Right cardiac atrium (tissue), 5 donors: ENCODE measurements at places on chromosomes 2 and 18. TPM values are rescaled to one million over a fixed set of nuclear protein-coding genes. Genes with fewer than 3 reads are reported as not detected.
A peak's percentile ranks its signal among the peaks of the same experiment; 100 is the strongest.

The SNRNP200 gene
- total RNA-seq = 63.0 TPM

The CCBE1 gene
- 3.5 TPM for total RNA-seq

The RAB6C gene
- total RNA-seq = not detected

DNA sequence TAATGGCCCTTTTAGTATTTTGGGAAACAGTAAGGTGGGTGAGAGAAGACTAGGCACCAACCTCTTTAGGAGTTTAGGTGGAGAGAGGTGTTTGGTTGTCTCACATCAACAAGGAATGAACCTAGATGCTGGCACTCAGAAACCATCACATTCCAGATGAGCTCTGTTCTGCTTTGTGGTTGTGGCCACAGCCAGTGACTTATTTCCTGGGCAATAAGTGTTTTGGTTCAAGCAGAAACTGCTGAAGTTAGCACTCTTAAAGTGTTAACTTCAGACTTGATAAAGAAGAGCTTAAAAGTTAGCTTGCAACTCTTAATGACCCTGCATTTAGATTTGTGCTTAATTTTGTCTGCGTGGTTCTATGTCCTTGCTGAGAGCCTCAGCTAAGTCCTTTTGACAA, 929.2 kb downstream of the SLC4A3 start:
- DNase-seq = no peak

- peak; percentile 95 for DNase-seq
Observed at GRCh38 chr2:96907115-96908041, 37.5 kb upstream of the SEMA4C start.

- peak; percentile 59 for DNase-seq
Observed at GRCh38 chr2:100924520-100925451, 77.3 kb upstream of the RPL31 start.

GRCh38 chr2:42900289-42900891, 108.0 kb upstream of the HAAO start:
- no peak for DNase-seq

GRCh38 chr18:46338205-46338604, 234.0 kb downstream of the HAUS1 start:
- DNase-seq = no peak

- DNase-seq = peak; percentile 79
Observed at GRCh38 chr2:176637486-176638166, 368.4 kb downstream of the MTX2 start.

DNA sequence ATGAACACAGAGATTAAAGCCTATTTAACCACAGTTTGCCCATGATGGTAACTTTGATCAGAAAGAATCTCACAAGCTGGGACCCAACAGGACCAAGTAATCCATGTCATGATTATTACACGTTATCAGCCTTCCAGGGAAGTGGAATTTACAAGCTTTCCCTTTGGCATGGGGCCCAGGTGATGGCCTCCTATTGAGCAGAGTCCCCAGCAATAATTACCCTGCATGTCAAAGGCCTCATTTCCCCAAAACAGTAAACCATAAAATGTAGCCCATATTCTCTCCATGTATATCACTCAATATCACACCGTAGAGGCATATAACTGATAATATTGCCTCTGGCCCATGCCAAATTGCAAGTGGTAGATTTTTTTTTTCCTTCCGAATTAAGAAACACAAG, 38.9 kb downstream of the PRKRA start:
- DNase-seq = no peak

- DNase-seq = no peak
Observed at GRCh38 chr2:28649481-28650265, 102.0 kb upstream of the PPP1CB start.
